HFFc6 (cell line): ENCODE measurements at places on chromosomes 7 and 10.

GRCh38 chr7:77912293-77912692 is 113.7 kb downstream of the PHTF2 start:
- no peak for DNase-seq

DNA sequence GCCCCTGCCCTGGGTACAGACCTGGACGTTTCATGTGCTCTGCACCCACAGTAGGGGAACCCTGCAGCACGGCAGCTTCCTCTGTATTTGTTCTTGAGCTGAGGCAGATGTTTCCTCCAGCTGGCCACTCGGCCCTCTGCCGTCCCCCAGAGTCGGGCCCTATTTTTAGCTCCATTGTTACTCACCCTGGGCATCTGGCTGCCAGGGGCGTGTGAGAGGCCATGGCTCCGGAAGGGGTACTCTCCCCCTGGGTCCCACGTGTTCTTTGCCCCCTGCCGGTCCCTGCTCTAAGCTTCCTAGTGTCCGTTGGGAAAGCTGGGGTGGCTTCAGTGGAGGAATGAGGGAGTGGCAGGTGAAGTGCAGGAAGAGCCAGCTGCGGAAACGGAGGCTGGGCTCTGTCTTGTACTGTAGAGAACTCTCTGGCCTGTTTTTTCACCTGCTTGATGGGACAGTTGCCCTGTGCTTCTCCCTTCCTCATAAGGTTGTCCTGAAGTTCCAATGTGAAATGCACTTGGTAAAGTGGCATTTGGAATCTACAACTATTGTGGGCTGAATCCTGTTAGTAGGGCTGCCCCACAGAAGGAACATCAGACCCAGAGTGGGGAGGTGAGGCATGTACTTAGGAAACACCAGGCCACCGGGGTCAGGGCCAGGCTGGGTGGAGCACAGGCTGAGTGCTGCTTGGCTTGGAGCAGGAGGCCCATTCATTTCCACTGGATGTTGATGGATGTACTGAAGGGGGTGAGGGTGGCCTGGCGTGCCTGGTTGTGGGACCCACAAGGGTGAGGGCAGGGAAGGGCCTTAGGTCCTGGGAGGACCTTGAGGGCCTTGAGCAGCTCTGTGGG is 30.6 kb downstream of the PALD1 start:
- DNase-seq, result no peak

- DNase-seq, result no peak
Measured at GRCh38 chr7:295155-296154, 5.5 kb downstream of the FOXL3 start.

- DNase-seq, result no peak
Measured at GRCh38 chr7:31309407-31309806, 31.1 kb downstream of the NEUROD6 start.

- no peak for DNase-seq
Measured at GRCh38 chr7:96729820-96730219, 20.2 kb upstream of the SEM1 start.

- DNase-seq, result no peak
Measured at GRCh38 chr7:101200504-101200861, 353 bp downstream of the MOGAT3 start.

GRCh38 chr7:68485253-68485917 is 1112.9 kb upstream of the AUTS2 start:
- no peak for DNase-seq
